D721Med (cell line): ENCODE measurements at places on chromosomes 1 and 21.

- no peak for DNase-seq
These were observed 134.4 kb upstream of the SMYD2 start for GRCh38 chr1:214146523-214146922.

DNA sequence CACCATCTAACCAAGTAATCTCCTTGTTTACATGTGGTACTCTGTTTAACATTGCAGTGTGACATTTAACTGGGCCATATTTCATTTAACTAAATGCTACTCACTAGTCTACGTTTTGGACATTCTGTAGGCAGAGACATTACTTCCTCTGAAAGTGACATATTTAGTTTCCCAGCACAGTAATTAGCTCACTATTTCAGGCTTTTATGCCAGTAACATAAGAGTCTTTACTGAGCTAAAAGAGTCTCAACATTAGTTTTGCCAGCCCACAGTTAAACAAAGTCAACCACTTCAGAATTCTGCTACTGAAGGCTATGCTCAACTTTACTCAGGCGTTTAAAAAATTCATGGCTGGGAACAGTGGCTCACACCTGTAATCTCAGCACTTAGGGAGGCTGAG is 2.6 kb upstream of the TNFRSF9 start:
- DNase-seq, result no peak

GRCh38 chr21:33419538-33420123 is 16.4 kb downstream of the IFNGR2 start:
- no peak for DNase-seq

DNA sequence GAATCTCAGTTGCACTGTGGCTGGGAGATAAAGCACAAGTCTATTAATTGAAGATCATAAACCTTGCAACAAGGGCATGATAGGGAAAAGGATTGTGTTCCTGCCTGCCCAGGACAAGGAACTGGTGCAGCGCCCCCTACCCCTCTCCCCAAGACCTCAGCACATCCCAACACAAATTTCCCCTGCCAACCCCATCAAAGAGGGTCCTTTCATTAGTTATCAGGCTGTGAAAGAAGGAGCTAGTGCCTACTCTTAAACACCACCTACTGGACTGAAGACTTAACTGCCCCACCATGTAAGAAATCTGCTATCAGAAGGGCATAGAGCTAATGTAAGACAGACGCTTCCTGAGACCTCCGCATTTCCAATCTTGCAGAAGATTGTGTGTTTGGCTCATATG is 372.6 kb downstream of the AGBL4 start:
- DNase-seq, result no peak

GRCh38 chr1:11566042-11566850 is 87.3 kb downstream of the DISP3 start:
- no peak for DNase-seq

DNA sequence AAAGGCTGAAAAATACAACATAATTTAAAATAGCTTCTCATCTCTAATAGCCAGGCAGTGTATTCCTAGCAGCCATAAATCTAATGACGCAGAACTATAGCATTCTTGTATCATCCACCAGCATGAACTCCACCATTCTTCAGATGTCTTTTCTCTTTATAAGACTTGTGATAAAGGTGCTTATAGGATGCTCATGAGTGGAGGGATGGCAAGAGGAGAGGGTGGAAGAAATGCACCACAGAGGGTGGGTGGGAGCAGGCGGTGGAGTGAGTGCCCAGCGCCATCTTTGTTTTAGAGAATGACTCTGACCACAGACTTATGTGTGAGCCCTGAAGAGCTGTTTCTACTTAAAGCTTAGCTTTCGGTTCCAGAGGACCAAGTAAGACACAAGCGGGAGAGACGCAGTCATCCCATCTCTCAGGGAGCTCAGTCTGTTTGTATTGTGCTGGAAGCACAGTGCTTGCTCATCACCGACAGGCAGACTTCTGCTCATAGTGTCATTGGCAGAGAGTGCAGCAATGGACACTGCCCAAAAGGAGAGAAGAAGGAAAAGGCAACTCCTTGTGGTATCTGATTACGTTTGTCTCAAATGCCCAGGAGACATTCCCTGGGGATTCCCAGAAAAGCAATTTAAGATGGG is 65.6 kb downstream of the KCNJ15 start:
- DNase-seq, result no peak

DNA sequence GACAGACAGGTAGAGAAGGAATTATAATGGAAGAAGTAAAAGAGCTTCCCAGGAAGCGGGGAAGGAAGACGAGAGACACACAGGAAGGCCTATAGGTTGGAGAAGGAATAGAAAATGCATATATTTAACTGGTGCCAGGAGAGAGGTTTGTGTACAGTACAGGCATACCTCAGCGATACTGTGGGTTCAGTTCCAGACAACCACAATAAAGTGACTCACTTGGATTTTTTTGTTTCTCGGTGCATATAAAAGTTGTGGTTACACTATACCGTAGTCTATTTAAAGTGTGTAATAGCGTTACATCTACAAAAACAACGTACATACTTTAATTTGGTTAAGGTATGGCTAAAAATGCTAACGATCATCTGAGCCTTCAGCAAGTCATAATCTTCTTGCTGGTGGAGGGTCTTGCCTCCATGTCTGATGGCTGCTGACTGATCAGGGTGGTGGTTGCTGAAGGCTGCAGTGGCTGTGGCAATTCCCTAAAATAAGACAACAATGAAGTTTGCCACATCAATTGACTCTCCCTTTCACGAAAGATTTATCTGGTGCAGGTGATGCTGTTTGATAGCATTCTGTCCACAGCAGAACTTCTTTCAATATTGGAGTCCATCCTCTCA is 16.0 kb downstream of the YARS1 start:
- no peak for DNase-seq
